A549 treated with CpdA at 1 μM for 4 hours (cell line): ENCODE measurements at places on chromosomes 11 and 22. TPM values are rescaled to one million over a fixed set of nuclear protein-coding genes. Genes with fewer than 3 reads are reported as not detected.

The MPEG1 gene
- not detected in 5 replicates for total RNA-seq

The ANKK1 gene
- 0.02 to 0.12 TPM in 2 of 5 replicates, not detected in the others for total RNA-seq

The FAM76B gene
- total RNA-seq = 5.2 to 10.0 TPM (median 8.5 TPM) in 5 replicates

The ZNF408 gene
- total RNA-seq = 14.6 to 19.0 TPM (median 17.4 TPM) in 5 replicates

The CBY1 gene
- 13.7 to 17.4 TPM (median 15.3 TPM) in 5 replicates for total RNA-seq

The OR10AG1 gene
- total RNA-seq = not detected in 5 replicates

The SPTBN2 gene
- total RNA-seq = 7.6 to 14.1 TPM (median 9.9 TPM) in 5 replicates

The CBLIF gene
- total RNA-seq = not detected in 5 replicates

The AIFM3 gene
- 2.0 to 4.6 TPM (median 3.5 TPM) in 5 replicates for total RNA-seq

The TRIM66 gene
- total RNA-seq = 2.0 to 2.8 TPM (median 2.3 TPM) in 5 replicates

The NPAS4 gene
- not detected in 5 replicates for total RNA-seq
